ENCODE measurements at places on chromosomes 5 and 9.

DNA sequence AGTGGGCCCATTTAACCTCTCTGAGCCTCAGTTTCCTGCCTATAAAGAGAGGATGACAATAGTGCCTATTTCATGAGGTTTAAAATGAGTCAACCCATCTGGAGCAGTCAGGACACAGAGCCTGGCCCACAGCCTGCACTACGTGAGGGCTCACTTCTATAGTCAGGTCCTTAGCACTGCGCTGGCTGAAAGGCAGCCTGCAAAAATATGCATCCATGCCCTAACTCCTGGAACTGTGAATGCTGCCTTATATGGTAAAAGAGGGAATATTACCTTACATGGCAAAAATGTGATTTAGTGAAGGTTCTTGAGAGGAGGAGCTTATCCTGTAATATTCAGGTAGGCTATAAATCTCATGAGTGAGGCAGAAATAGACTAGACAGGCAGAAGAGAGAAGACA lies 98.5 kb downstream of the GABBR2 start:
- no peak for DNase-seq

GRCh38 chr9:77463151-77463550 lies 185.0 kb downstream of the GNA14 start:
- DNase-seq: no peak

DNA sequence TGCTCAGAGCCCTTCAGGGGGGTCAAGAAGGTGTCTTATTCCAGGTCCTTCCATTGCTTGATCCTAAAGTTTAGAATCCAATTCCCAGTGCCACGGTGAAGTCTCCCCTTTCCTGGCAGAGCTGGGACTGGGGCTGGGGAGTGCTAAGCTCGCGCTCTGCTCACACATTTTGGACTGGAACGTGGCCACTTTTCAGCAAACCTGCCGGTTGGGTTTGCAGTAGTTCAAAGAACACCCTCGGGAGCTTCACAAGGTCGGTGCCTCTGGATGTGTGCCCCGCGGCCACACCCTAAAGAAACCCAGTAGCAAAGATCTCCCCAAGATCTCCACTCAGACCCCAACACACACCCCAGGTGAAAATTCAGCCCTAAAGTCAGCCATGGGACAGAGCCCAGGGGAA lies at the start of gene C9orf152:
Gene C9orf152, minus strand, starts transcription at position 129 of the 400 bp plus-strand sequence. CDS start 580 bp downstream, outside the sequence.
- no peak for DNase-seq

DNA sequence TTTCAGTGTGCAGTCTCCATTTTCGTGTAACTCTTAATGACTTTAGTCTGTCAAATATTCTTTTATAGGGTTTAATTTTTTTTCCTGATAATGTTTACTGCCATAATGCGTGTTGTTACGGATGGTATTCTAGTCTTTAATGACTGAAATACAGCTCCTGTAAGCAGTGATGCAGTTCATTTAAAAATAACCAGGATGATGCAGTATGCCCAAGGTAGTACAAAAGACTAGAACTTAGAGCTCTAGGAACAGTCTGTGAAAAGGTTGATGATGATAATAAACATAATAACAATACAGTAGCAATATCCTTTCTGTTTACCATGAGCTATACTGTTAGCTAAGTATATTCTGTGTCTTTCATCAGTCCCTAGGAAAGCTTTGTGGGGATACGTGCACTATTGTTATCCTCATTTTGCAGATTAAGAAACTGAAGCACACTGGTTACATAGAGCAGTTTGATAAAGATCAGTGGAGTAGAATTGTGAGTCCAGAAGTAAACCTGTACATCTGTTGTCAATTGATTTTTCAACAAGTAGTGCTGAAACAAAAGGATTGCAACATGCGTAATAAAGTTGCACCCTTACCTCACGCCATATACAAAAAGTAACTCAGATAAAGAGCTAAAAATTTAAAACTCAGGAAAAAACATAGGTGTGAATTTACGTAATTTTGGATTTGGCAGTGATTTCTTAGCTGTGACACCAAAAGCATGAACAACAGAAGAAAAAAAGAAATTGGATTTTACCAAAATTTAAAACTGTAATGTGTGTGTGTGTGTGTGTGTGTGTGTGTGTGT lies 64.5 kb downstream of the MTREX start:
- no peak for DNase-seq

DNA sequence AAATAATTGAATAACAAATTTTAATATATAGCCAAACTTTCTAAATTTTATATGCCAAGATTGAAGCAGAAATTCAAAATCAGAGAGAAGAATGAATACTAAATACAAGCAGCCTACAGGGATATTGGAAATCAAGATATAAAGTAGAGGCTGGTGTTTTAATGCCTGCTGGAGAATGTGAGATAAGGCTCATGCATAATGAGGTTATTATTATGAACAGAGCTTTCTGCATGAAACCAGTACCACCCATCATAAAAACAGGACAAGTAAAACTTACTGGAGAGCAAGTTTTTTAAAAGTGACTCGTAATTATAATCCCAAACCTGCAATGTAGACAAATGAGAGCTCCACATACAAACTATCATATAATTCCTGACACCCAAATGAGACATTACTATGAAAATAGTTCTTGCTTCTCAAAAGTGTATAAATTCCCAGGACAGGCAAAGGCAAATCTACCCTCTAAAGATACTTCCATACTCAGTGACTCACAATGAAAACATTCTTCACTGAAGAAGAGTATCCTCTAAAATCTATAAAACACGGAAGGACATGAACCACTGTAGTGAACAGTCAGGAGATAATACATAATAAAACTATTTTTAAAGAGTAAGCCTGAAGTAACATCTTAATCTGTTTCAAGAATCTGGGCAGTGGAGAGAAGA lies 532.0 kb upstream of the GRAMD2B start:
- peak; percentile 12 for DNase-seq

- DNase-seq: no peak
These were observed 50.3 kb downstream of the MAMDC2 start for GRCh38 chr9:70093944-70094343.

DNA sequence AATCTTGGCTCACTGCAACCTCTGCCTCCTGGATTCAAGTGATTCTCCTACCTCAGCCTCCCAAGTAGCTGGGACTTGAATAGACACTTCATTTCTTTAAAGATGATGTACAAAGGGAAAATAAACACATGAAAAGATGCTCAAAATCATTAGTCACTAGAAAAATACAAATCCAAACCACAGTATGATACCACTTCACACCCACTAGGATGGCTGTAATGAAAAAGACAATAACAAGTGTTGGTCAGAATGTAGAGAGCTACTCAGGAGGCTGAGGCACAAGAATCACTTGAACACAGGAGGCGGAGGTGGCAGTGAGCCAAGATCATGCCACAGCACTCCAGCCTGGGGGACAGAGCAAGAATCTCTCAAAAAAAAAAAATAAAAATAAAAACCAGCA lies 13.0 kb downstream of the F2RL2 start:
- DNase-seq: no peak

- DNase-seq: no peak
These were observed 45.3 kb downstream of the C5orf22 start for GRCh38 chr5:31577438-31577837.

GRCh38 chr5:17218353-17219005 lies 1.0 kb downstream of the BASP1 start:
- peak; percentile 83 for DNase-seq

DNA sequence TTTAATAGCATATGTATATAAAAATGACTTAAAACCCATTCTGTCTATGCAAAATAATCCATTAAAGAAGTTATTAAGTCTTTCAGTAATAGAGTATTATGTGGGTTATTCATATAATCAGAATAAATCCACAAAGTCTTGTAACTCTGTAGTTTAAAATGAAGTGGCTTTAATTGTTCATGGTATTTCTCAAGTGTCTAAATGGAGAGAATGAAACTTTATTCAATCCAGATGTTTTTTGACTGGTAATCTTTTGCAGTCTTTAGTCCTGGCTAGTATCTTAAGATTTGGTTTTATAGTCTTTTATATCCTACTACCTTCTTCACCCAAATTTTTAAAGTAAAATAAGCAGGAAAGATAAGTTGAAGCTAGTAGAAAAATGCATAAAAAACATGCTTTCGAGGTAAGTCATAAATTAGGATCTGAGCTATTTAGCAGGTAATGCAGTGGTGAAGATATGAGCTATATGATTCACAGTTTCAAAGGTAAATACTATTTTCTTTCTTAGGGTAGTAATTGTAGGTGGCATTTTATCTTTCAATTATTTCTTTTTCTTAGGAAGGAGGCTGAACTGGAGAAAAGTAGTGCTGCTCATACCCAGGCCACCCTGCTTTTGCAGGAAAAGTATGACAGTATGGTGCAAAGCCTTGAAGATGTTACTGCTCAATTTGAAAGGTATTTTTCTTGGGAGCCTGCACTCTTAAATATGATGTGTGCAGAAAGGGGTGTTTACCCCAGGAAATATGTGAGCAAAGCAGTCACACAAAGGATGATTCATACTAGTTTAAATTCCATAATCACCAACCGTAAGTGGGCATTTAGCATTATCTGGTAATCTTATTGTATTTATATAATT lies 17.9 kb downstream of the HMMR start:
- DNase-seq: no peak

GRCh38 chr5:42751044-42751443 lies 5.6 kb upstream of the CCDC152 start:
- DNase-seq: no peak

DNA sequence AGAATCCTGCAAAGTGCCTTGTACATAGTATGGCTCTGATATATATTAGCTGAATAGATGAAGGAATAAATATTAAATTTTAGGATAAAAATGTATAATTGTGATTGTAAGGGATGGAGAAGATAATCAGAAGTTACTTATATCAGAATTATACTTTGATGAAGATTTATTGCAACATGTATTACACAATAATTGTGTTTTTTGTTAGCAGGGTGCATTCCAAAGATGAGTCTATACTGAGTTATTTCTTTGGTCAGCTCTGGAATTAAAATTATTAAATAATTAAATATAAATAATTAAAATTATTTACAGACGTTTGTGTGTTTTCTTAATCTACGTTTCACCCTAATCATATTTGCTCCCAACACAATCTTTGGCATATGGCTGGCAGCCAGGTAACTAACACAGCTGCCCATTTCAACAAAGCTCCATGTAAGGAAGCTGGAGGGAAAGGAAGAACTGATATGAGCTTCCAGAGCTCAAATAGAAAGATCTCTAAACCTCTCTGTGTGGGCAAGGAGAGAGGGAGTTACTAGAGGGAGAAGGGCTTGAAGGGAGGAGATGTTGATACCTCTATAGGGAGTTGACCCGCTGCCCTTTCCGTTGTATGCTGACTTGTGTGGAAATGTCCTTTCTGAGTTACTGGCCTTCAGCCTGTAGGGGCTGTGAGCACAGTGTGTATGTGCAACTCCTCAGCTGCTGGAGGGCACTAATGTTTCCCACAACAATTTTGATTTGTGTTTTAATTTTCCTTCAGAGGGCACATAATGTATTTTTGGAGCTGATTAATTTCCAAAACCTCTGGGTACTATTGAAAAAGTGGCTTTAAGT lies 403.4 kb downstream of the MAN2A1 start:
- DNase-seq: peak; percentile 30

GRCh38 chr5:91146905-91147600 lies 236.1 kb downstream of the ARRDC3 start:
- no peak for DNase-seq

DNA sequence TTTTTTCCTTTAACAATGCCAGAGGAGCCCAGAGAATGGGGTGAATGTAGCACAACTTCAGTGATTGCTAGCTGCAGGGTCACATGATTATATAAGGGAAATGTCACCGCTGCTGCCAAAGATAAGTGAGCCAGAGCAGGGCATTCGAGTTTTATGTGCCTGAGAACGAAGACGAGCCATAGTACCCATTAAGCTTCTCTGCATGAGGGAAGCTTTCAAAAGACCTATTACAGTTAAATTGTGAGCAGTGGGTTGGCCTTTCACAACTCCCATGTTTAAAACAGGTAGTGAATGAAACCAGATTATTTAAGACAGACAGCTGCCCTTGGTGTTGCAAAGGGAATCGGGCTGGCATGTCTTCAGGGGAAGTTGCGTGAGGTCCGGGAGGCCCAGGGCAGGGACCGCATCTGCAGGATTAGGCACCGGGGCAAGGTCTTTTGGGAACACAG lies 82.4 kb upstream of the TNFAIP8 start:
- DNase-seq: no peak

DNA sequence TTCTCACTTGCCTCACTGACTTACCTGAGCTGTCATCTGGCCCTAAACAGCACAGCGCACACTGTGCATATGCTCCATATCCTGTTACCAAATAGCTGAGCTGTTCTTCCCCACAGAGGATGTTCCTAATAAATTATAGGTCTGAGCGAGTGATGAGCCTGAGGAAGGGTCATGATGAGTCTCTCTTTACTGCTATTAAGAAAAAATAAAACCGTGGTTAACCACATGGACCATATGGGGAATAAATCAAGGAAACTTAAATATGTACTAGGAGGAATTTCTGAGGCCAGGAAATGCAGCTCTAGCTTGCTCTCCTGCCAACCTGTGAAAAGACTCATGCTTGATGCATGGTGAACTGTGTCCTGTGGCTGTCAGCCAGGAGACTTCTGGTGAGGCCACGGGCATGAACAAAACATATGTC lies 424.8 kb upstream of the DMAC1 start:
- DNase-seq: peak; percentile 98

DNA sequence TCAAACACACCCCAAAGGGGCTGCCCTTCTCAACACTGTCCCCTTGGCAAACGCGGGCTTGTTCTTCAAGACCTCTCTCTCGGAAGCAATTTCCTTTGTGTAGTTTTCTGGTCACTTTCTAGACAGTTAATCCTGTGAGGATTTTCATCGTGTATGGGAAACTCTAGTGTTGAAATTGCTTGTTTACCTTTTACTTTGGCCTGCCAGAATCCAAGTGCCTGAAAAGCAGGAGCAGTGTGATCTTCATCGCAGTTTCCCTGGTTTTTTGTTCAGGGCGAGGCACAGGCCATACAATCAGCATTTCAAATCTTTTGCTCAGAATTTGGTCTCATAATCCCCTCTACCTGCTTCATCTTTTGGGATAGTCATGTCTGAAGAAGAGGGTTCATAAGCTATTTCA lies 115.7 kb upstream of the C9orf72 start:
- DNase-seq: no peak

GRCh38 chr9:117334101-117334500 lies 80.8 kb downstream of the ASTN2 start:
- no peak for DNase-seq

DNA sequence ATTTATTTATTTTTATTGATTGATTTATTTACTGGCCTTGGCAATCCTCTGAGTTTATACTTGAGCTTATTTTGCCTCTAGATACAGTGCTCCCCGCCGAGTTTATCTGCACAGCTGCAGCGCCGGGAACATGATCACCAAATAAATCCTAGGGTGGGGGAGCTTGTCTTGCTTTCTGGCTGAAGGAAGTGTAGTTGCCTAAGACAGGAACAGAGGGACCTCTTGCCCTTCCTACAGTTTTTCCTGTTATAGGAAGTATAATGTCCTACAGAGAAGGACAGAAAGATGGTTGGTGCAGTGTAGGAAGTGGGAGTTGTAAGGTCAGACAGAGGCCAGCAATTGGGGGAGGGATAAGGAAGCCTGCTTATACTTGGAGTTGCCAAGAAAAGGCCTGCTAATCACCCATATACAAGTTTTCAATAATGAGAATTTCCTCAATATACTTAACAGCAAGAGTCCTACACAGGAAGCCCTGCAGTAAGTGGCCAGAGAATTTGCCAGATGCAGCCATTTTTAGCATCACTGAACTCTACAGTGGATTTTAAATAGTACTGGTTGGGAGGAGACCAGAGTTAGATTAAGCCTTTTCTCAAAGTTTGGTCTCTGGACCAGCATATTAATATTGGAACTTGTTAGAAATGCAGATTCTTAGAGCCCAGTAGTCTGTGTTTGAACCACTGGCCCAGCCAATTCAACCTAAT lies 7.7 kb downstream of the AOPEP start:
- no peak for DNase-seq

- peak; percentile 73 for DNase-seq
These were observed 32.5 kb downstream of the ANXA1 start for GRCh38 chr9:73183917-73184861.
